Fibroblast of the aortic adventitia (primary cell): ENCODE measurements at places on chromosomes 6 and 20. TPM values are rescaled to one million over a fixed set of nuclear protein-coding genes. Genes with fewer than 3 reads are reported as not detected.

DNA sequence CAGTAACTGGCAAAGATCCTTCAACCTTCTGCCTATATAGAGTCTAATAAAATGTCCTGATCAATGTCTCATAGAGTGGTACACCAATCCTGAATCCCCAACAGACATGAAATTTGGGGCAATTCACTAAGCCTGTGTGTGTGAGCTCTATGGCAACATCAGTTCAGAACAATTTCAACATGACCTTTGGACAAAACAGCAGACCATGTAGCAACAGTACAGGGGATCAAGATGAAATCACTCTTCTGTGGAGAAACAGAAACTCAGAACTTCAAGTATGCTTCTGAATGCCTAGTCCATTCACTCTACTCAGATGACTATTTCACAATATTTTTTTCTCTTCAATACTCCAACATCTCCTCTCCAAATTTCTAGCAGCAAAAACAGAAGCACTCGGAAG, 49.1 kb upstream of the OPRM1 start:
- DNase-seq = no peak

DNA sequence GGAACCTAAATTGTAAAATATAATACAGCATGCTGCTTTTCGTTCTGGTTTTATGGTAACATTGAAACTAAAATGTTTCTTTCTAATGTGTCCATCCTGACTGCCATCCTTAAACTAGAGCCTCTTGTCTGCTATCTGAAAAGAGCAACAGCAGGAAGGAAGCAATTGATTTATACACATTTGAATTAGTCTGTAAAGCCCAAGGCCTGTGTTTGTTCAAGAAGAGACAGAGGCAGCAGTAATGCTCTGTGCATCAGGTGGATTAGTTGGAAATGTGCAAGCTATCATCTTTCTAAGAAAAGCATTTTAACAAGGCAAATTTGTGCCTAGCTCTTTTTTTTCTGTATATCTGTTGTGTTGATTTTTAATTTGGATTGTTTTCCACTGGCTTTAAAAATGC, 128.6 kb downstream of the SCAF8 start:
- DNase-seq = no peak

- no peak for DNase-seq
Observed at GRCh38 chr6:121764493-121764892, 329.0 kb downstream of the GJA1 start.

- no peak for DNase-seq
Observed at GRCh38 chr6:446418-447366, 55.1 kb downstream of the IRF4 start.

GRCh38 chr6:134190883-134191282, 127.0 kb downstream of the SGK1 start:
- no peak for DNase-seq

GRCh38 chr6:38018755-38019165, 199.2 kb downstream of the ZFAND3 start:
- DNase-seq = no peak

- DNase-seq = peak; percentile 11
Observed at GRCh38 chr6:144250276-144250675, 34.9 kb upstream of the UTRN start.

GRCh38 chr20:38190936-38191371, 25.9 kb upstream of the TGM2 start:
- no peak for DNase-seq

ACOT13 gene
- 10.8 and 12.2 TPM in 2 replicates for total RNA-seq

PTGIS gene
- 279 and 1,011 TPM in 2 replicates for total RNA-seq

ME1 gene
- 17.0 and 21.7 TPM in 2 replicates for total RNA-seq

SYCP2 gene
- 0.63 and 0.74 TPM in 2 replicates for total RNA-seq
